ENCODE measurements at places on chromosomes 7 and 10.

DNA sequence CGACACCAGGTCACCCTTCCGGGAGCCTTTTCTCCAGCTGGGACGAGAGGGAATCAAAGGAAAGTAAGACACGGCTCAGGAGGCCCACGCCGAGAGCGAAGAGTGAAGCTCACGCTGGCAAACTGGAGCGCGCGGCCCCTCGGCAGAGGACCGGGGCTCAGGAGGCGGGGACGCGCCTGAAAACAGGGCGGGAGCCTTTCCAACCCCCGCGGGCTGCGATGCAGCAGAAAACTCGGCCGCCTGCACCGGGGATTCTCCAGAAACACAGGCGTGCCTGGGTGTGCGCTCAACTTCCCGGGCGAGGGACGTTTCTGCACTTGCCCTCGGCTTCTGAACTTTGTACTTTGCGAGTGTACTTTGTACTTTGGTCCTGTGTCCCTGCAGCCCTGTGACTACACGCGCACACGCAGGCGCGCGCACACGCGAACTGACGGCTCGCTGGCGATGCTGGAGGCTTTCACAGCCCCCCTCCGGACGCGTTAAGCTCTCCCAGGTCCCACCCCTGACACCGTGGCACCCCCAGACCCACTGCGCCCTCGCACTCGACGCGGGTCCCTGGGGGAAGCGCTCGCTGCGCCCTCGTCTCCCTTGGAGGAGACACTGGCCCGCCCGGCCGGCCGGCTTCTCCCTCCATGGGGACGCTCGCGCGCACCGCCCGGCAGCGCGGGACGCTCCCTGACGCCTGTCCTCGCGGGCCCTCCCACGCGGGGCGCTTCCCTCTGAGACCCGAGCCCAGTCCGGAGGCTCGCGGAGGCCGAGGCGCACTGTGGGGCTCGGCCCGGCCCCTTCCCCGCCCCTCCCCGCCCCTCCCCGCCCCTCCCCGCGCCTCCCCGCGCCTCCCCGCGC lies 588 bp upstream of the PAOX start:
- H3K27ac ChIP-seq: peak overlapping the region; percentile 53
- no peaks in the 10 kb centered on the region for H3K27me3 ChIP-seq
- H3K4me1 ChIP-seq: peaks cover 25% of the 10 kb centered on the region
- H3K4me3 ChIP-seq: peak overlapping the region; percentile 76

- H3K4me3 ChIP-seq: no peak overlapping the region
- DNase-seq: no peak
- no peaks in the 10 kb centered on the region for H3K36me3 ChIP-seq
- H3K27ac ChIP-seq: no peak overlapping the region
- peaks cover 8% of the 10 kb centered on the region for H3K4me1 ChIP-seq
These were observed 5.7 kb downstream of the STK17A start for GRCh38 chr7:43588477-43589132.

- H3K36me3 ChIP-seq: no peaks in the 10 kb centered on the region
- H3K4me1 ChIP-seq: peaks cover 8% of the 10 kb centered on the region
These were observed 165.7 kb downstream of the CPEB3 start for GRCh38 chr10:92125144-92125543.

GRCh38 chr10:78543031-78543748 lies 509.5 kb downstream of the RPS24 start:
- no peak overlapping the region for H3K4me3 ChIP-seq
- DNase-seq: no peak
- peak overlapping the region; percentile 81 for H3K27ac ChIP-seq
- H3K4me1 ChIP-seq: peaks cover 28% of the 10 kb centered on the region
- H3K36me3 ChIP-seq: no peaks in the 10 kb centered on the region
- H3K27me3 ChIP-seq: peaks cover 13% of the 10 kb centered on the region

GRCh38 chr7:15764010-15764409 lies 77.5 kb upstream of the MEOX2 start:
- no peaks in the 10 kb centered on the region for H3K27me3 ChIP-seq
- H3K36me3 ChIP-seq: no peaks in the 10 kb centered on the region
- no peak overlapping the region for H3K4me3 ChIP-seq
- no peaks in the 10 kb centered on the region for H3K4me1 ChIP-seq
- H3K27ac ChIP-seq: peak overlapping the region; percentile 57
- peak; percentile 52 for DNase-seq

GRCh38 chr7:134723892-134724291 lies 55.5 kb upstream of the CALD1 start:
- no peaks in the 10 kb centered on the region for H3K27me3 ChIP-seq
- no peak overlapping the region for H3K4me3 ChIP-seq
- H3K27ac ChIP-seq: peak overlapping the region; percentile 11
- peak; percentile 55 for DNase-seq
- H3K4me1 ChIP-seq: peaks cover 12% of the 10 kb centered on the region
- H3K36me3 ChIP-seq: no peaks in the 10 kb centered on the region

GRCh38 chr7:8998762-8999161 lies 565.4 kb downstream of the NXPH1 start:
- H3K4me3 ChIP-seq: no peak overlapping the region
- no peak for DNase-seq
- H3K36me3 ChIP-seq: no peaks in the 10 kb centered on the region
- H3K4me1 ChIP-seq: no peaks in the 10 kb centered on the region

DNA sequence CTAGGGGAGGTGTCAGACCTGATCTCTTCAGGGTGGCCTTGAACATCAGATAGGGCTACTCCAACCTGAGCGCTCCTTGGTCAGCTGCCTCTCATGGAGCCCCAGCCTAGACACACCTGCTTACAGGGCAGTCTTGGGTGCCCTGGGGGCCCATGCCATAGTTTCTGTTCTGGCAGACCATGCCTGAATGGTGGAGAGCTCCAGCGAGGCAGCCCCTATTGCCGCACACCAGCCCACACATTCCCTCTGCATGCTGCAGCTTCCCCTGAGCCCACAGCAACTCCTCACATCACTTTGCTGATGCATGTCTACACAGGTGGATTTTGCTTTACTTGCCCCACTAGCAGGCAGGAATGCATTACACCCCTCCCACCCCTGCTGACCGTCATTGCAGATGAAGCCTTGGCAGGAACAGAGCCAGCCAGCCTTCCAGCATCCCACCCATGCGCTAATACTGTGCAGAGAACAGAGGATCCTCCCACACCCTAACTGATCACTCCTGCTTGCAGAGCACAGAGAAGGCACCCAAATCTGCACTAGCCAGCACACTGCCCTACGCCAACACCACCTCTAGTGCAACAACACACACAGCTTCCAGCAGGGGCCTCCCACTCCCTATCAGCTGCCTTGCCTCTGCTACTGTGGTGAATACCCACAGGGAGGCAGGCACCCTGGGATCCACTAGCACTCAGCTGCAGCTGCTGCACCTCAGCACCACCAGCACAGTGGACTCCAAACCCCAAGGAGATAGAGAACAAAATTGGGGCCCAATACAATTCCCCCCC lies 43.0 kb upstream of the GRM3 start:
- no peak overlapping the region for H3K4me3 ChIP-seq
- no peaks in the 10 kb centered on the region for H3K27me3 ChIP-seq
- H3K4me1 ChIP-seq: no peaks in the 10 kb centered on the region
- no peak for DNase-seq
- no peak overlapping the region for H3K27ac ChIP-seq
- no peaks in the 10 kb centered on the region for H3K36me3 ChIP-seq

DNA sequence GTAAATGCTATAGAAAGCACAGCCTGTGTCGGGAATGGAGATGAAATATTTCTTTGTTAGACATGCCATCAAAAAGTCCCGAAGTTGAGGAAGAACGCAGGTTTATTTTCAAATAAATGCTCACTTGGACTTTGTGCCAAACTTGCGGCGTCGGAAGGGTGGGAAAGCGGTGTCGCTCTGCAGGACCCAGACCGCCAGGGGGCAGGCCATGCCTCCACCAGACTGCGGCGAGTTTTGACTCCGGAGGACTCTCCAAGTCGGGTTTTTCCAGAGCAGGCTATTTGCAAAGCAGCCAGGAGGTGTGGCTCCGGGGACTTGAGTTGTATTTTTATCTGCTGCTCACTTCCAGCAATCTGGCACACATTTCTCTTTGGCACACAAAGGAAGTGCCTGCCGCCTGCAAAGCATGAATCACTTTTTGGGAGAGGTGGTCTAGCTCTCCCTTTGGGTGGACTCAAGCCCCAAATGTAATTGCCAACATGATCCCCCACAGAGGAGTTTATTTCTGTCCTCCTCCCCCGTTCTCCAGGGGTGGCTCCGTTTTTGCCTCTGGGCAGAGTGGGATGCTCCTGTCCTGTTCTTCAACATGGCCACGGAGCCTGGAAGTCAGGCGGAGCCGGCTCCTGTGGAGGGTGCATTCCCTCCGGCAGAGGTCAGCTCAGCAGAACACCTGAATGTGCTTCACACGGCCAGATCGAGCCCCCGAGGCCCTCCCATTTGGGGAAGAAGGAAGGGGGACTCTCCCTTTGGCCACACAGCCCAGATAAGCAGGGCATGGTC lies 82.3 kb upstream of the GPR26 start:
- no peak overlapping the region for H3K27ac ChIP-seq
- H3K4me1 ChIP-seq: peaks cover 6% of the 10 kb centered on the region
- peaks cover 37% of the 10 kb centered on the region for H3K27me3 ChIP-seq
- no peaks in the 10 kb centered on the region for H3K36me3 ChIP-seq
- peak; percentile 92 for DNase-seq

DNA sequence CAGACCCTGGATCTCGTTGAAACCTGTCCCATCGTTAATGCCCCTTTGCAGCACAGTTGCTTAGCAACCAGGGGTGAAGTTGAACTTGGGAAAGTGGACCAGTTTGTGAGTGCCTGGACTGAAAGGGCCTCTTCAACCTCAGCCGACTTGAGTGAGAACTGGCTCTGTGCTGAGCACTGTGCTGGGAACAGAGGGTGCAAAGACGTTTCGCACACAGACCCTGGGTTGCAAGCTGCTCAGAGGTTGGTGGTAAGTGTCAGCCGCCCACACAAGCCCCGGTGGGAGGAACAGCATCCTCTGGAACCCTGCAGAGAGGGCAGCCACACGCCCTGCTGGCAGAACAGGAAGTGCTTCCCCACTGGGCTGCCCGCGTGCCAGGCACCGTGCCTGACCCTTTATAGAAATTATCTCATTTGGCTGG lies 89.2 kb downstream of the CARD11 start:
- no peak overlapping the region for H3K4me3 ChIP-seq
- H3K27ac ChIP-seq: no peak overlapping the region
- H3K27me3 ChIP-seq: peaks cover 2% of the 10 kb centered on the region
- no peaks in the 10 kb centered on the region for H3K36me3 ChIP-seq

GRCh38 chr7:12256090-12256489 lies 45.0 kb downstream of the TMEM106B start:
- H3K27me3 ChIP-seq: no peaks in the 10 kb centered on the region
- H3K4me1 ChIP-seq: no peaks in the 10 kb centered on the region
- H3K36me3 ChIP-seq: no peaks in the 10 kb centered on the region
- H3K27ac ChIP-seq: no peak overlapping the region
- DNase-seq: no peak

- no peaks in the 10 kb centered on the region for H3K36me3 ChIP-seq
- H3K4me3 ChIP-seq: no peak overlapping the region
- H3K4me1 ChIP-seq: no peaks in the 10 kb centered on the region
- H3K27ac ChIP-seq: no peak overlapping the region
- H3K27me3 ChIP-seq: no peaks in the 10 kb centered on the region
These were observed 5.9 kb downstream of the PIK3CG start for GRCh38 chr7:106870983-106871410.

DNA sequence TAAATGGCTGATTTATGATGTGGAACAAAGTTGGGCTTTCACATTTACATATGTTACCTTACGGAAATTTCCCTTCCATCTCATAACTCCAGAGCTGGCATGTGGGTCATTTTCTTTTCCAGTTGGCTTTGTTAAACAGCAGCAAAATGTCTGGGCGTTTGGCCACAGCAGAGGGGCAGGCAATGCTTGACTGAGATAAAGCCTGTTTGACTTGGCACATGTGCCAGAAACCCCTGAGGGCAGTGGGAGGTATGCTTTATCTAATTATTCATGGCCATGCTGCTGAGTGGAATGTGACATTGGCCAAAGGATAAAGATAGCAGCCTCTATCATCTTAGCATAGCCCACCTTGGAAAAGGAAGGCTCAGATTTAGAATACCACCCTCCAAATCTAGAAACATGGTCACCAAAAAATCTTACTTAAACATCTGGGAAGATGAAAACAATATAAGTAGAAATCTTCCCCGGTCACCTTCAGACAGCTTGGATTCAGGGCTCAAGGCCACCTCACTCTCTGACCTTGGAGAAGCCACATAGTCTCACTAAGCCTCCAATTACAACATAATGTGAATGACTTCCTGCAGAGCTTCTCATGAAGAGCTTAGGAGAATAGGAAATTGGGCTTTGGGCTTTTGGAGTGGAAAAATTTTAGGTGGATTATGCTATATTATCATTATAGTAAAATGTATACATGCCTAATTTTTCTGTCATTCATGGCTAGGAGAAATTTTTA lies 101.5 kb downstream of the GRM3 start:
- no peaks in the 10 kb centered on the region for H3K36me3 ChIP-seq
- DNase-seq: no peak
- H3K27ac ChIP-seq: no peak overlapping the region
- no peak overlapping the region for H3K4me3 ChIP-seq

DNA sequence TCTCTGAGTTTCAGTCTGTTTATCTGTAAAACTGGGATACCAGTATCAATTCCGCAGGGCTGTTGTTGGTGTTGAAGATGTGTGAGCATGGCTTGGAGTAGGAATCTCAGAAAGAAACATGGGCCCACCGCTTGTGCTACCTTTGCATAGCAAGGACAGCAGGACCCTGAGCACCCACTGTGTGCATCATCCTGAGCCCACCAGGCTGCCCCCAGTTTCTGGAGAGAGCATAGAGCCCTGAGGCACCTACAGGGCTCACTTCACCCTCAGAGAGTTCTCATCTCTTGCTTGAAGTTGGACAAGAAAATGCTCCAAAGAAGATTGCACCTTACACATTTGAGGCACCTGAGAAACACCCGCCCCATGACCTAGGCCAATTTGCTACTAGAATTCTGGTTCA lies 12.9 kb downstream of the PRLHR start:
- H3K27ac ChIP-seq: no peak overlapping the region
- H3K4me1 ChIP-seq: no peaks in the 10 kb centered on the region
- DNase-seq: no peak
- no peaks in the 10 kb centered on the region for H3K36me3 ChIP-seq
- H3K4me3 ChIP-seq: no peak overlapping the region

GRCh38 chr10:121627876-121628581 lies 29.8 kb upstream of the FGFR2 start:
- no peaks in the 10 kb centered on the region for H3K36me3 ChIP-seq
- peaks cover 20% of the 10 kb centered on the region for H3K27me3 ChIP-seq
- no peak overlapping the region for H3K4me3 ChIP-seq
- DNase-seq: peak; percentile 39
- peaks cover 3% of the 10 kb centered on the region for H3K4me1 ChIP-seq

- H3K4me3 ChIP-seq: no peak overlapping the region
- no peaks in the 10 kb centered on the region for H3K36me3 ChIP-seq
- H3K27me3 ChIP-seq: peaks cover 4% of the 10 kb centered on the region
- peak; percentile 68 for DNase-seq
These were observed 65.4 kb upstream of the STEAP1B start for GRCh38 chr7:22565315-22565811.

DNA sequence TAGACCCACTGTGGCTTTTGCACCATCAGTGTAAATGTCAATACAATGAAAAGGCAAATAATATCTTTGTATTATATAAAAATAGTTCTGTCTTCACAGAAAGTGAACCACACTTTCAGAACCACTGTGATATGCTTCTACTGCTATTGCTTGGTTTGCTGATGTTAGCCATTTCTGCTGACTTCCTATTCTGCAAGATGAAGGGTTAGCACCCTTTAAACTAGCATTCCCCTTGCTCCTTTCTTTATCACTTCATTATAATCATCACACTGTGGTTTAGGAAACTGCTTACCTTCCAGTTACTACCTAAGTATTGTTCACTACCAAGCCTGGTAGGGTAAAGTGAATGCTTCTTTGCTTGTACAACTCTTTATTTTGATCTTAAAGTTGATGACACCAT lies 29.2 kb downstream of the MYPN start:
- no peaks in the 10 kb centered on the region for H3K27me3 ChIP-seq
- no peak overlapping the region for H3K4me3 ChIP-seq
- no peaks in the 10 kb centered on the region for H3K36me3 ChIP-seq
- no peak for DNase-seq
